ENCODE measurements at places on chromosomes 6 and 20. TPM values are rescaled to one million over a fixed set of nuclear protein-coding genes. Genes with fewer than 3 reads are reported as not detected.

GRCh38 chr6:41878961-41879405 is 16.2 kb downstream of the USP49 start:
- no peak for DNase-seq

DNA sequence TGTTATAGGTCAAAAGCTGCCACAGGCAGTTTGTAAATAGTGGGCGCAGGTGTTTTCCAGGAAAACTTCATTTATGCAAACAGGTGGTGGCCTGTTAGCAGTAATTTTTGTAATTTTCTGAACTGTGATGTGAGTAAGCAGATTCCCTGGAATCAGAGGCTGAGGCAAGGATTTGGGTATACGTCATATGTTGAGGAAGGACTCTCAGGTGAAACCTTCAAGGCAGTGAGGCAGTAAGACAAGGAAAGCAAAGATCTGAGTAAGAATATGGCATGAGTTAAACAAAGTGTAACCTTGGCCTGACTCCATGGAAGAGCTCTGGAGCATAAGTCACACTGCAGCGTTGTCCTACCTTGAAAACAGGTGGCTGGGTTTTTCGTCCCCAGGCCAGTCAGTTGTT is 291.1 kb upstream of the BTBD3 start:
- no peak for DNase-seq

DNA sequence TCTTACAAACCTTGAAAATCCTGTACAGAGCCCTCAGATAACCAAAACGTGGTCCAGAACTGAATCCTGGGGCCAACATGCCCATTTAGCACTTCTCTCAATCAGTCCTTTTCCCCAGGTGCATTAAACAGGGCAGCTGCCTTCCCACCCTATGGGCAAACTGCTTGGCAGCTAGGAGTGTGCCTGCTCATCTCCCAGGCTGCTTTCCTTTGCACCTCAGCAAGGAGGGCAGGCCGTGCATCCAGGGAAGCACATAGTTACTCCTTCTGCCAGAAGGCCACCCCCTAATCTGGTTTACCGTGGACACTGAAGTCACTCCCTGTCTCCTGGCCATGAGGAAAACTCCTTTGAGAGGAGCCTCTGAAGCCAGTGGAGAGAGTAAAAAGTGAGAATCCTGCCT is 10.0 kb downstream of the PKIG start:
- no peak for DNase-seq

GRCh38 chr6:92271091-92271490 is 1148.3 kb downstream of the EPHA7 start:
- DNase-seq = no peak

DNA sequence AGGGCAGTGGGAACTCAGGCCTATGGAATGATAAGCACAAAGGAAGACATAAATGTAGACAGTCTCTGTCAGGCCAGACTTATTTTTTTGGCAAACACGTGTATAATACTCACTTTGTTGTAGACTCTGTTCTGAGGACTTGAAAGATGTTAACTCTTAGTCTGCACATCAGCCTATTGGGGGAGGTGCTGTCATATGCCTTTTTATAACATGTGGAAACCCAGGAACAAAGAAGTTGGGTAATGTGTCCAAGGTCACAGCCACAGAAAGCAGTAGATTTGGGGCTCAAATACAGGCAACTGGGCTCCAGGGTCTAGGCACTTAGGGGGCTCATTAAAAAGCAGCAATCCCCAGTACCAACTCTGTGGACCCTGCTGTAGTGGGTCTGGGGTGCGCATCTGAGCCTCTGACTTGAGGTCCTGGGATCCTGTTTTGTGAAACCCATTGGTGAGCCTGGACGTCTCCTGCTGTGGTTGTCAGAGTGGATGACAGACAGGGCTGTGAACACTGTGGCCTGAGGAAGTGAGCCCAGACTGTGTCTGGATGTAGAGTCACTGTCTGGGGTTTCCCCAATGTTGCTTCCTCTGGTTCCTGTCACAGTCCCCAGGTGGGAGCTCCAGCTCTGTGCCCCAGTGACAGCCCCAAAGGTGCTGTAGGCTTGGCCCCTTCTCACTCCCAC is 50.0 kb downstream of the CDH26 start:
- DNase-seq = no peak

GRCh38 chr20:23161244-23161891 is 75.2 kb upstream of the CD93 start:
- DNase-seq = no peak

GRCh38 chr6:148520109-148520841 is 177.6 kb downstream of the SASH1 start:
- no peak for DNase-seq

GRCh38 chr20:41314386-41314785 is 3.1 kb downstream of the ZHX3 start:
- no peak for DNase-seq

- no peak for DNase-seq
Observed at GRCh38 chr20:3661814-3662665, 1.2 kb downstream of the GFRA4 start.

DNA sequence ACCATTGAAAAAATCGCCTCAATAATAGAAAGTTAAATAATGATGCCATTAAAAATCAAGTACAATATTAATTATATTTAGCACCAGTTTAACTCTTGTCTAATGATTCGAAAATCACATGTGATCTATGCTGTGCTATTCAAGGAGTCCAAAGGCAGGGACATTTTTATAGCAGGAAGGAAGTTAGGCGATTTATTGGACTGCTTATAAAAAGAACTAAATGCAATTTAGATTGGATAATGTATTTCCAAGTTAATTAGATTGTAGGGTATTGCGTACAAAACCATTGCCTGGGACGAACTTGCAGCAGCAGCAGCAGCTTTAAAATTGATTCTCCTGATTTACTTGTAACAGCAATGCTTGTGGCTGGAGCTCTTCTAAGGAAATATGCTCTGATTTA is 87.4 kb upstream of the TMEM181 start:
- no peak for DNase-seq

DNA sequence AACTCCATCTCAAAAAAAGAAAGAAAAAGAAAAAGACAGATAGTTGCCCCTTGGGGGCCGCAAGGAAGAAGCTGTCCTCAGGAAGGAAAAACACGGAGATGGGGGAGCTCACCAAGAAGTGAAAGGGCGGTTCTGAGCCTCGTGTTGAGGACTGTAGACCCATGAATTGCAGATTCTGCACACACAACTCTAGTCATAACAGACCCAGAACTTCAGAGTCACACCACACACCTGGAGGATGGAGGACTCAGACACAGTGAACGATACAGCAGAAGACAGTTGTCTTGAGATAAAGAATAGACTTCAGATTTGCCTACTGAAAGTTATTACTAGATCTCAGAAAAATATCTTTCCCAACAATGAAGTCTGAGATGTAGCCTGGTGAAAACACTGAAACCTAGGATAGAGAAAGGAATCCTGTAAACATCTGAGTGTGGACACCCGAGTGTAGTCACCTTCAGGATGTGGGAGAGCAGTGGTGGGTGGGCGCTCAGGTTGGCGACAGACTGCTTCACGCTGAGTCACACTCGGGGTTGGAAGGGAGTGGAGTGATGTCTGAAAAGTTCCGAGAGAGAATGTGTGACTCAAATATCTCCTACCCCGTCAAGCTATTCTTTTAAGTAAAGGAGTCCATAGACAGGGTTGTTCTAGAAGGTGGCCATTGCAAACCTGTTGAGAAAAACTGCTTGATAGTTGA is 88.1 kb downstream of the MAP3K4 start:
- DNase-seq = no peak

GRCh38 chr6:38119516-38119915 is 300.0 kb downstream of the ZFAND3 start:
- no peak for DNase-seq

DNA sequence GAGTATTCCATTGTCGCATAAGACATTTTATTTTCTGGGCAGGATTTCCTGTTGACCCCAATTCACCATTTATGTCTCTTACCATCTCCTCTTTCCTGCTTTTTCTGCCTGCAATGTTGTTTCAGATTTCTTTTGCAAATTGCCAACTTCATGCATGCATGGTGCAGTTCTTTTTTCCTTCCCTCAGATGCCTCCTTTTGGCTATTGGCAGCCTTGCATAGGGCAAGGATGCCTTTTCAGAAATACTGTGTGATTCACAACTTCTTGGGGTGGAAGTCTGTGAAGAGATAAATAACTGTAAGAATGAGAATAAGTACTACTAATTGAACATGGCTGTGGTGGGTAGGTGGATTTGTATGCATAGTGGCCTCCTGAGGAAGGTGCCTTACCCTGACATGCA is 116.7 kb downstream of the SOX4 start:
- DNase-seq = no peak

- DNase-seq = no peak
Observed at GRCh38 chr6:9494864-9495263, 920.0 kb downstream of the TFAP2A start.

GRCh38 chr6:127471379-127472255 is 12.4 kb upstream of the KIAA0408 start:
- no peak for DNase-seq

DNA sequence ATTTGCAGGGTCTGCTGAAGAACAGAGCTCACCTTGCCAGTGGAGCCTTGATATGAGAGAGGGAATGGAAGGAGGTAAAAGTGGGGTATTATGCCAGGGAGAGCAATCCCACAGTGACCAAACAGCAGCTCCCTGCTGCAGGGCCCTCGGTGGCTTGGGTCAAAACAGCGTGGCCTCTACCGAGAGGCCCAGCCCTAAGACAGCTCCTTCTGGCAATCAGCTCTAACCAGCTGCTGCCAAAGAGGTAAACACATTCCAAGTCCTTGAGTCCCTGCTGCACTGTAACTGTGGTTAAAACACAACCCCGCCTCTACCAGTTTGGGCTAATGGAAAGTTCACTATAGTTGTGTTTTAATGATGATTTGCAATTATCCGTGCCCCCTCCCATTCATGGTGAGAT is 1.4 kb upstream of the DAAM2 start:
- no peak for DNase-seq

GRCh38 chr6:125568609-125569008 is 180.8 kb upstream of the HEY2 start:
- no peak for DNase-seq

DNA sequence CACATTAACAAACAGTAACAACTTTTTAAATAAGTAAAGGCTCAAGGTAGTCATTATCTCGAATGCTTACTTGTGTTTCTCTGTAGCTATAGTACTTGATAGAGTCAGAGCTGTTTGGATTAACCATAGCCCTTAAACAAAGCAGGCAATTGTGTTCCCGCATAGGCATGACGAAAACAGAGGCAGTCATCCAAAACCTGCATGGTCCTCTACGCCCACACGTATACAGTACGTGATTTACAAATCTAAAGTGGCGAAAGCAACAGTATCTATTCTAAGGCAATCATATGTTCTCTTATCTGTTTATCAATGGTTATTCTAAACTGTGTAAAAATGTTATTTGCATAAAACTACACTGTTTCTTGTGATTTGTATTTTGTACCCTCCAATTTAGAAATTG is 31.8 kb downstream of the HFE start:
- no peak for DNase-seq

GRCh38 chr6:13611715-13612114 is 3.4 kb upstream of the NOL7 start:
- no peak for DNase-seq

DNA sequence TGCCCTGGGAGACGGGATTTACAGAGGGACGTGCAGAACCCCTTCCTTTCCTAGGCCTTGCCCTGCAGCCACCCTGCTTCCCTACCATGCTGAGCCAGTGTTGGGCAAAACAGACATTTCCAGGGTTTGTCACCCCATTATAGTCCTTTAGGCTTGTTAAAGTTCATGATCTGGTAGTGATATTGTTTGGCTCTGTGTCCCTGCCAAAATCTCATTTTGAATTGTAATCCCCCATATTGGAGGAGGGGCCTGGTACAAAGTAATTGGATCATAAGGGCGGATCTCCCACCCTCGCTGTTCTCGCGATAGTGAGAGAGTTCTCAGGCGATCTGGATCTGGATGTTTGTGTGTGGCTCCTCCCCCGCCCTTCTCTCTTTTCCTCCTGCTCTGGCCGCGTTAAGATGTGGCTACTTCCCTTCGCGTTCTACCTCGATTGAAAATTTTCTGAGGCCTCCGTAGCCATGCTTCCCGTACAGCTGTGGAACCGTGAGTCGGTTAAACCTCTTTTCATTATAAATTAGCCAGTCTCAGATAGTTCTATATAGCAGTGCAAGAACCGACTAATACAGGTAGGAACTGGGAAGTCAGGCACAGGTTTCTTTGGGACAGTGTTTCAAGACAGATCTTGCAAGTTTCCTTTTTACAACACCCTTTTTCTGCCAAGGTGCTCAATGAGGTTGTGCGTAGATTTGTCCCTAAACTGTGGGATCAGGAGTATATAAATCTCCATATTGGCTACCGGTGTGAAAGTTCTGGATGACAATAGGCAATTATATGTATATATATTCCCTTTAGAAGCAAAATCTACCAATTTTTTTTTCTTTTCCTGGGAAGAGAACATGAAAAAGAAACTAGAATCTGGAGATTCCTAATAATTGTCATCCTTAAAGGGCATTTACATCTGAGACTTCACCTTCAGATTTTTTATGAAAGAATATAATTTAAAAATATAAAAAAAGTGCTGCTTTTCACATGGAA is 152.1 kb downstream of the SAMD5 start:
- no peak for DNase-seq

DNA sequence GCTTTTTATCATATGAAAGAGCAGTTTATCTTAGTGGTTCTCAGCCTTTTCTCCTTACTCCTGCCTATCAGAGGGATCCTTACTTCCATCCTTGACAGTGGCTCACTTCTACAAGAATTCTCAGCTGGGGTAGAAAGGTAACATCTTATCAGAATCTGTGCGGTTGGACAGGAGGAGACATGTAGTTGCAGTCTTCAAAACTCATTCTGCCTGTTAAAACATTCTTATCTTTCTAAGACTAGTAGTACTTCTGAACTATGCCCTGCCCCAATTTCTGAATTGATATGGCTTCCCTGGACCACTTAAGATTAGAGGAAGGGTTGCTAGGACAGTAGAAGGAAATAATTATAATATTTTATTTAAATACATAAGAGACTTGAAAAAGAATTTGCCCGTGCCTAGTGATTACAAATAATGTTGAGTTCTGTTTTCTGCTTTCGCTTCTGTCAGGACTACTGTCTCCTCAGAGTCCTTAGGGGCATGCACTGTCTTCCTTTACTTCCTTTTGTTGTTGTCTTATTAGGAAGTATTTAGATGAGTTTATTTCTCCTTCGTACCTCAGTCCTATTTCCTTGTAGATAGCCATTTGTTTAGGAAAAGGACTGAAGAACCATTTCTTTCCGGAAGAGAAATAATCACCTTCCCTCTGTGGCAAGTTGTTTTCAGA is 24.9 kb downstream of the BLTP3A start:
- no peak for DNase-seq

GRCh38 chr6:71349395-71349794 is 60.8 kb downstream of the OGFRL1 start:
- no peak for DNase-seq

- DNase-seq = no peak
Observed at GRCh38 chr6:124560873-124561567, 401.2 kb upstream of the RNF217 start.

Gene CST2
- total RNA-seq = not detected

Gene EYA4
- total RNA-seq = 0.12 TPM

Gene DYNLT2
- 0.48 TPM for total RNA-seq

Gene MLIP
- 2.9 TPM for total RNA-seq

Gene DNAH8
- 0.06 TPM for total RNA-seq

Gene ENPP1
- total RNA-seq = 1.2 TPM

Gene TMC2
- not detected for total RNA-seq

Gene SLC22A16
- total RNA-seq = not detected

Gene BCAS1
- not detected for total RNA-seq

Gene MUC21
- total RNA-seq = not detected

Gene COL10A1
- total RNA-seq = not detected

Gene FAM83C
- not detected for total RNA-seq

Gene GPR6
- not detected for total RNA-seq
